ENCODE measurements at places on chromosomes 3 and 15.

DNA sequence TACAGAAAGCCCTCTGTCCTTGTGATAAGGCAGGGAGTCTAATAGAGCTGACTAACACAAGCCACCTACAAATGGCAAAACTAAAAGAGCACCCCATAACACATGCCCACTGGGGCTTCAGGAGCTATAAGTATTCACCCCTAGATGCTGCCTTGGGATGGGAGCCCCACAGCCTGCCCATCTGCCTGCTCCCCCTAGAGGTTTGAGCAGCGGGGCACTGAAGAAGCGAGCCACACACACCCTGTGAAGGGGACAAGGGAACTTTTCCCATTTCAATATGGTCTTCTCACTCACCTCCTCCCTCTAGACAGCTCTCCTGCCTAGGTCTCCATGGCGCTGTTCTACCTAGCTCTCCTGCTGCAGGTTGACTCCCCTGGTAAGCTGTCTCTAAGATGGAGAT, 261.0 kb downstream of the SHQ1 start:
- DNase-seq, result no peak

DNA sequence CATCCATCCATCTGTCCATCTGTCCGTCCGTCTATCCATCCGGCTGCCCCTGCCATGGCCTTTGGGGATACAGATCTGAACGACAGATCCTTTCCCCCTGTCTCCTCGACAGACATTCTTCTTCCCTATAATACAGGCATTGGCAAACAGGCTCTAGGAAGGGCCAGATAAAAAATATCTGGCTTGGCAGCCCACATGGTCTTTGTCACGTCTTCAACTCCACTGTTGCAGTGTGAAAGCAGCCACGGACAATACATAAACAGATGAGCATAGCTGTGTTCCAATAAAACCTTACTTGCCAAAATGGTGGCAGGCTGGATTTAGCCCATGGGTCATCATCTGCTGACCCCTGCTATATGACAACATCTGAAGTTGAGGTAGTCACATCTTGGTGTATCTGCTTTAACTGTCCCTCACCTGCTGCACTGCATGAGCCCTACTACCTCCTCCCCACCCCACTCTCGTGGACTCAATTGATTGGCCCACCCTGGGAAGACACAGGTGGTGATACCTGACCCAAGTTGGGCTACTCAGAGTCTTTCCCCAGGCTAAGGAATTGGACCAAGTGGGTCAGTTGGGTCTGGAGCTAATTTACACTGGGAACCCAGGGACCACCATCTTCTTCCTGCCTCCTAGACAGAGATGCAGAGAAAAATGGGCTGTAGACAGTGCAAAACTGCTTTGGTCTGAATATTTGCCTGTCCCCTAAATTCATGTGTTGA, 128.4 kb upstream of the SMAD3 start:
- no peak for DNase-seq

- peak; percentile 75 for DNase-seq
Measured at GRCh38 chr15:80059786-80060355, 395 bp downstream of the ZFAND6 start.

DNA sequence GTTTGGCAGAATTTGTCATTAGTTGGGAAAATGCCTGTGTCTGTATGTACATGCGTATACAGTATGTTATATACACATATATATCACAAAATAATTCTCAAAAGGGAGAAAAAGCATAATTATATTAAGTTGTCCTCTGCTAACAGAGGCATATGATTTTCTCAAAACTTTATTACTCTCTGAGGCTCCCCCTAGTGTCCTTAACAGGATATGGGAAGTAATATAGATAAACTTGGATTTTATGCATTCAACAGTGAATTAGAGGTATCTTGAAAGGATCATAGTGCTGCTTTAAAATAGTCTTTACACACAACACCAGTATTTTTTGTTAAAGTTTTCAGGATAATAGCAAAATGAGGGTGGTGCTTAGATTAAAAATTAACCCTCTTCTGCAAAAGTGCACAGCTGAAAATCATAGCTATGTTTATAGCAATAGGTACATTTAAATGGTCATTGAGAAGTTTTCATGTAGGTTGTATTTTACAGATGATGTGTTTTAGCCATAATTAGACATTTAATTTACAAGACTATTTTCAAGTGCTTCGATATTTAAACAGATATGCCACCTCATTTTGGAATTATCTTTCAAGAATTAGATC, 454.0 kb upstream of the ROBO2 start:
- DNase-seq, result no peak
